ENCODE measurements at places on chromosomes 13 and 19.

GRCh38 chr19:35059799-35060091 lies 18.2 kb downstream of the HPN start:
- no peak for DNase-seq

DNA sequence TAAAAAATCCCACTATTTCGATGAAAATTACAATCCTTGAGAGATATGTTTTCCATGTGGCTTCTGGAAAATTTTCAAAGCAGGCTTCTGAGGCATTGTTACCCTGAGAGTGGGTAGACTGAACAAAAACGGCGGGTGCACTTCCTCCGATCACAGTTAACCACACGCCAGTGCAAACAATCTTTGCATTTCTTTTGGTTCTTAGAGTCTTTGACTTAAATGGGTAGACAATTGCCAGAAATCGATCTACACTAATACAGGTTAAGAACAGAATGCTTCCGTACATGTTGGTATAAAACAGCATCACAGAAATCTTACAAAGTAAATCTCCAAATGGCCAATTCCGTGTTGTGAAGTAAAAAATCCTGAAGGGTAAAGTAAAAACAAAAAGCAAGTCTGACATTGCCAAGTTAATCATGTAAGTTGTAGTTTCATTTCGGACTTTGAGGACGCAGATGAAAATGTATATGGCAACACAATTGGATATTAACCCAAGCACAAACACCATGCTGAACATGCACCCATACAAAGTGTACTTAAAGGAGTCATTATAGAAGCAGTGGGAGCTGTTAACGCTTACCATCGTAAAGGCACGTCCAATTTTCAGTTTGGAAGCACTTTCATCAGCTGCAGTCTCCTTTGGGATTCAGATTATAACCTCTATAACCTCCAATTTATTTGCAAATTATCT lies 927 bp downstream of the LPAR6 start:
- DNase-seq, result peak; percentile 67

DNA sequence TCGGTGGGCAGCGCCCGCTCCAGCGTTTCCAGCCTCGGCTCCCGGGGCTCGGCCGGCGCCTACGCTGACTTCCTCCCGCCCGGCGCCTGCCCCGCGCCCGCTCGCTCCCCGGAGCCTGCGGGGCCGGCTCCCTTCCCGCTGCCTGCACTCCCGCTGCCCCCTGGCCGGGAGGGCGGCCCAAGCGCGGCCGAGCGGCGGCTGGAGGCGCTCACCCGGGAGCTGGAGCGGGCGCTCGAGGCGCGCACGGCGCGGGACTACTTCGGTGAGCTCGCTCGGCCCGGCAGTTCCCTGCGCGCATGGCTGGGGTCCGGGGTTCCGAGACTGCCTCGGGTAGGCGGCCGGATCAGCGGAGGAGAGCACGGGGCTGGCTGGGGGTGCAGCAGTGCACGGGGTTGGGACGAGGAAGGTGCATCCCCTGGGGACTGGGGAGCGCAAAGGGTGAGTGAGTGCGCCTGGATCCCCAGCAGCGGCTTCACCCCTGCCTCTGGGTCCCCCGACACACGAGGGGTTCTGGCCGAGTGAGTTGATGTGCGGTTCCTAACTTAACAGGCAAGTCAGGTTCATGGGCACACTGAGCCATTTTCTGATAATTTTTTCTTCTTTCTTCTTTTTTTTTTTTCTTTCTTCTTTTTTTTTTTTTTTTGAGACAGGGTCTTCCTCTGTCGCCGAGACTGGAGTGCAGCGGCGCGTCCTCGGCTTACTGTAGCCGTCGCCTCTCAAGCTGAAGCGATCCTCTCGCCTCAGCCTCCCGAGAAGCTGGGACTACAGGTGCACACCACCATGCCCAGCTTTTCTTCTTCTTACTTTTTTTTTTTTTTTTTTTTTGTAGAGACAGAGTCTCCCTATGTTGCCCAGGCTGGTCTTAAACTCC lies 1.1 kb downstream of the WTIP start:
- no peak for DNase-seq

DNA sequence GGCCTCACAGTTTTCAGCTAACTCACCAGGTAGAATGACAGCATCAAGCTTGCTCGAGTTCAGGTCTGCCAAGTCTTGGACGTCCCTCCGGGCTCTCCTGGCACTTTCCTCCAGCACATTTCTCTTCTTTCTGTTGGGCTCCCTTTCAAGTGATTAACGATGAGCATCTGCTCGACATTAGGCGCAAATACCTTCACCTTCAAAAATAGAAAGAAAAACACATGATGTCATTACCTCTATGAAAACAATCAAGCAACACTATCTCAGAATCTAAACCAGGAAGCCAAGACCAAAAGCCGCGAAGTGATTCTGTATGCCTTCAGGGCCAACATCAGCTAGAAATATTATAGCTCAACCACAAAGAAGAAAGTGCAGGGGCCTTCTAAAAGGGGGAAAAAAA lies 15.4 kb upstream of the CLN5 start:
- no peak for DNase-seq

DNA sequence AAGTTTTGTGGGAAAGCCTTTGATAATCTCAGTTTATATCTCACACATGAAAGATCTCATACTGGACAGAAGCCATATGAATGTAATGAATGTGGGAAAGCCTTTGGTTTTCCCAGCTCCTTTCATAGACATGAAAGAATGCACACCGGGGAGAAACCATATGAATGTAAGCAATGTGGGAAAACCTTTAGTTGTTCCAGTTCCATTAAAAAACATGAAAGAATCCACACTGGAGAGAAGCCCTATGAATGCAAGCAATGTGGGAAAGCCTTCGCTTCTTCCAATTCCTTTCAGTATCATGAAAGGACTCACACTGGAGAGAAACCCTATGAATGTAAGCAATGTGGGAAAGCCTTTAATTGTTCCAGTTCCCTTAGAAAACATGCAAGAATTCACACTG lies 54.8 kb downstream of the ZNF627 start:
- no peak for DNase-seq

DNA sequence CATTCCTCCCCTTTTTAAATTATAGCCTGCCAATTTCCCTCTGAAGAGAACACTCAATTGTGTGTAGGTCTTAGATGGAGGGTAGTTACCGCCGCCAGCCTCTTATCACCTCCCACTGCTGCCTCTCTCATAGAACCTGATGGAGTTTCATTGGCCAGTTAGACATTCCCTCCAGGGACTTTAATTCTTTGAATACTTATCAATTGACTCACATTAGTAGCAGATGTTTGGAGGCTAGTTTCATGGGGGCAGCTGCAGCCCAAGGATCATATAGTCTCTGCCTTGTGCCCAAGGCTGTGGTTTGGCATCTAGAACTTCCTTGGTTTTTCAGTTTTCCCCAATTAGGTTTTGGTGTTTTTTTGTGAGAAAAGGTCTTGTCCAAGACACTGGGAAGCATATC lies 318.9 kb upstream of the HTR2A start:
- no peak for DNase-seq

- DNase-seq, result no peak
Observed at GRCh38 chr13:49935171-49936074, 717 bp downstream of the SPRYD7 start.

DNA sequence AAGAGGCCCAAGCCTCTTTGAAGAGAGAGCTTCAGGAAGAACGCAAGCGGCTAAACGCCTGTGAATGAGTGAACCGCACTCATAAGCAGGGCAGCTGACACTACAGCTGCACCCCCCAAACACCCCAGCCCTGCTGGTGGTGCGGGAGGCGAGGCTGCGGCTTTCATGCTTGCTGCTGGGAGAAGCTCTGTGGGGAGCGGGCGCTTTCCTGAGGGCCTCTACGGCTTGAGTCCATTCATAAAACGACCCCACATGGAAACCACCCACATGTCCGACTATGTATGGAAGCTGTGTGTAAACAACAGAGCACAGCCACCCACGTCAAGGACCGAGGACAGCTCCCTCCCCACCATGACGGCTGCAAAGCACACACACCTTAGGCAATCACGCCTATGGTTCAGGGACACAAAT lies 5.5 kb downstream of the AP3D1 start:
- DNase-seq, result no peak
